Stimulated activated CD4-positive, alpha-beta T cell treated with anti-CD3 and anti-CD28 coated beads, Interleukin-1b, Interleukin-23, amount 100 ng/mL, for 1 hour (primary cell): ENCODE measurements at places on chromosomes 11 and 22.

DNA sequence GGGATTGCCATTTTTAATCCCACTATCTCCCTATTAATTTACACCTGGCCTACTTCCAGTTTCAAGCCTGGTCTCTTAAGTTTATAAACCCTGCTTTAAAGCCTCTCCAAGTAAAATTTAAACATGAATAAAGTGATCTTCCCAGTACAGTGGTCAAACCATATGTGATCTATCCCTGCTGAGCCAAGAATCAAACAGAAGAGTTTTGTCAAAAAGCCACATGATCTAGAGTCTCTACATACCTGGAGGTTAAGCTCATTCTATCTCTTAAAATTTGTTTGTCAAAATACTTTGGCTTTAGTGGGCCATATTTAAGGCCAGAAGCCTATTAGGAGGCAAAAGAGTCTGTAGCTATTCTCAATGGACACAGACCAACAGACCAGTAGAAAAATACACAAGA is 42.9 kb upstream of the DDI1 start:
- no peak for DNase-seq

DNA sequence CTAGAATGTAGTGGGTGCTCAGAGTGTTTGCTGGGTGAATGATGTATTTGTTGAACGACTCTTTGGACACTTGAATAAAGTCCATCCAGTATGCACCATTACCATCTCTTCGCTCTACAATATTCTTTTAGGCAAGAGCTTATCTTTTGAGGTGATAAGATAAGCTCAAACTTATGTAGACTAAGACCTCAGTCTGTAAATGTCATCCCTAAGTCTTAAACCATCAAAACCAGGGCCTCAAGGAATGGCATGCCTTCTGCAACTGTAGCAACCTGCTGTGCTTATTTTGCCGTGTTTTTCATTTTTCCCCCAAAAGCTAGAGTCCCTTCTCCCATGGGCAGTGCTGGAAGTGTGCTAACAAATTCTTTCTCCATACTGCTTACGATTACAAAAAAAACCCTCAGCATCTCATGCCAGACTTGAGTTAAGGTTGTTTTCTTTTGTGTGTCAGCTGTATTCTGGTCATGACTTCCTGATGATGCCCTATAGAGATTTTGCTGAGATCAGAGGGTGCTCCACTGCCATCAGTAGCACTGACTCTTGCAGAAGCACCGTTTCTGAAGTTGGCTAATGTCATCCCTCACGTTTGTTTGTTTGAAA is 27.8 kb downstream of the LIMK2 start:
- DNase-seq = no peak

DNA sequence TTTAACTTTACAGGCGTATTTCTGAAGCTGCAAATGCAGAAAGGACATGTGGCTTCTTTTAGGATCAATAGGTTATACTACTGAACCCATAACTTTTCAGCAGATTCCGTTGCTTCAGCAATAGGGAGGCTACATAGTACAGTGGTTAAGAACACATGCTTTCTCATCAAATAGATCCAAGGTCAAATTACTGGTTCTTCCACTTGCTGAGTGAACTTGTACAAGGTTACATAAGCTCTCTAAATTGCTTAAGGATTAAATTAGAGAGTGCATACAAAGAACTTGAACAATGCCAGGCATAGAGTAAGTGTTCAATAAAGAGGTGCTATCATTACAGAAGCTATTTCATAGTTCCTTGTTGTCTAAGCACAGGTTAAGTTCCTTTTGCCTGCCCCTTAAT is 129.6 kb downstream of the BARX2 start:
- DNase-seq = no peak

GRCh38 chr22:40547729-40548143 is 88.8 kb downstream of the MRTFA start:
- DNase-seq = no peak

GRCh38 chr11:124749912-124750311 is 2.1 kb downstream of the VSIG2 start:
- no peak for DNase-seq

- DNase-seq = no peak
These were observed 113.2 kb downstream of the FANCF start for GRCh38 chr11:22512457-22512856.

GRCh38 chr11:118215262-118215661 is 9.5 kb downstream of the JAML start:
- no peak for DNase-seq

GRCh38 chr11:2779981-2780849 is 80.4 kb upstream of the KCNQ1OT1 start:
- DNase-seq = no peak

DNA sequence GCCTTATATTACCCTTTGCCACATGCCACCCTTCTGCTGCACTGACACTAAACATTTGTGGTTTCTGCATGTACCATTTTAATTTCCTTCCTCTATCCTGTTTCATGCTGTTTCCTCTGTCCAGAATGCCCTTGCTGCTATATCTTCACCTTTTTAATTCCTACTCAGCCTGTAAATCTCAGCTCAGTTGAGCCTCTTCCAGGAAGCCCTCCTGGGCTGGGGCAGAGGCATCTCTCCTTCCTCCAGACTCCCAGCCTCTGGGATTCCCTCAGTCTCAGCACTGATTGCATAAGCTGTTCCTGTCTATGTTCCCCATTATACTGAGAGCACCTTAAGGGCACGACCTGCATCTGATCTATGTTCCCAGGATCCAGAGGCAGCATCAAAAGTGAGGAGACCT is 98.7 kb downstream of the RNF169 start:
- no peak for DNase-seq

DNA sequence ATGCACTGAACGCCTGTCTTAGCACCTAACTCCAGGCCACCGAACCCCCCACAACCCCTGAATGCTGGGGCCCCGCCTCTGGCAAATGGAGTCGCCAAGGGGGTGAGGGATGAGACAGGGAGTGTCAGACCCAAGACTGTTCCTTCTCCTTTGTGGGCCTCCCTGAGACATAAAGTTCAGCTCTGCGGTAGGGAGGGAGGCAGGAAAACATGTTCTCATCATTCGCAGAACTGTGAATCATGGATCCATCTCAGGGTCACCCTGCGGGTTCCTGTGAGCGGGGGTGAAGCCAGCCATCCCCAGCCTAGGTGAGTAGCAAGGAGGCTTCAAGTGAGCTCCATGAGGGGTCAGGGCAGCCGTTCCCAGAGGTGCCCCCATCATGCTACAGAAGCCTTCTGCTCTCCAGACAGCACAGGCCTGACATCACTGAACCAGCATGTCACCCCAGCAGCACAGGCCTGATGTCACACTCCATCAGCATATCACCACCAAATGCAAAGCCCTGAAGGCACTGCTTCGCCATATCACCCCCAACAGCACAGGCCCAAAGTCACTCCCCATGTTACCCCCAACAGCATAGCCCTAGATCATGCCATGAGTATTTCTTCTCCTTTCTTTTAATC is 27.2 kb downstream of the TMPRSS6 start:
- DNase-seq = no peak

GRCh38 chr11:10567446-10567845 is 1.0 kb downstream of the LYVE1 start:
- DNase-seq = no peak

DNA sequence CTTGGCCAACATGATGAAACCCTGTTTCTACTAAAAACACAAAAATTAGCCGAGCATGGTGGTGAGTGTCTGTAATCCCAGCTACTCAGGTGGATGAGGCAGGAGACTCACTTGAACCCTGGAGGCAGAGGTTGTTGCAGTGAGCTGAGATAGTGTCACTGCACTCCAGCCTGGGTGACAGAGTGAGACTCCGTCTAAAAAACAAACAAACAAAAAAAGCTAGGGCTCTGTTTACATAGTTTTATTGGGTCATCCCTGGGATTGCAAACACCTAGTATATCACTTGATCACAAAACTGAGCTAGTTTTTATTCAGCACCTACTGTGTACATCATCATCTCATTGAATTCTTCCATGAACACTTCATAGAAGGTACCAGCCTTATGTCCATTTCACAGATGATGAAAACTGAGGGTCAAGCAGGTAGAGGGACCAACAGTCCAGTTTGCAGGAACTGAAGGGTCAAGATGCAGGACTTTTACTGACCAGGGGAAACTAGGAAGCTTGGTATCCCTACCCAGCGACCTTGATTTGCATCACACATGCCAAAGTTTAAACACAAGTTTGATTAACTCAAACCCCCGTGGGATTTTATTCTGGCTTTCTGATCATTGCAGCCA is 9.2 kb upstream of the MRTFA start:
- no peak for DNase-seq

GRCh38 chr22:38346506-38346905 is 29.3 kb upstream of the CSNK1E start:
- DNase-seq = no peak

GRCh38 chr11:4092026-4092425 is 2.6 kb upstream of the RRM1 start:
- DNase-seq = no peak

DNA sequence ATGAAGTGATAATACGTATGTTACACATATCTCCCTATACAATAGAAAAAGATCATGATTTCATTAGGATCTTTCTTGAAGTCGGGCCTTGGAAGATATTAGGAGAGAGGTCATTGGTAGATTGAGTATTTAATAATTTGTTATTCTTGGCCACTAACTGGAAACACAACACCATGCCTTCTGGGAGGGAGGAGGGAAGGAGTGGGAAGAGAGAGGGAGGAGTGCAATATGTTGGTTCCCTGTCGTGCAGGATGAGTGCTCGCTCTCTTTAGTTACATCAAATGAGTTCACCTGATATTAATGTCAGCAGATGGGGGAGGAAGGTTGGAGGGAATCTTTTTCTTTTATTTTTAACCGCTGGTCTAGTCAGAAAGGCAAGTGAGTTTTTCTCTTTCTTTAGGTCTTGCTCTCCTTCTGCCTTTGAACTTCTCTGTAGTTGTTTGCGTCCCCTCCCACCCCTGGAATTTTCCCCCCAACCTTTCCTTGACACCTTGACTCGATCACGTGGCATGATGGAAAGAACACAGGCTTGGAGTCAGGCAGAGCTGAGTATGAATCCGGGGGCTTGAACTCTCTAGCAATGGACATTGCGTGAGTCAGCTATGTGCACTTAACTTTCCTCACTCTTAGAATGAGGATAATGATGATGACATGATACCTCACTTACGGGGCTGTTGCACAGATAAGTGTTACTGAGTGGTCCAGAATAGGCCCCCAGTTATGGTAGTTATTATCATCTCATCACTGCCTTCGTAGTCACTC is 6.2 kb downstream of the ADAMTS15 start:
- no peak for DNase-seq

DNA sequence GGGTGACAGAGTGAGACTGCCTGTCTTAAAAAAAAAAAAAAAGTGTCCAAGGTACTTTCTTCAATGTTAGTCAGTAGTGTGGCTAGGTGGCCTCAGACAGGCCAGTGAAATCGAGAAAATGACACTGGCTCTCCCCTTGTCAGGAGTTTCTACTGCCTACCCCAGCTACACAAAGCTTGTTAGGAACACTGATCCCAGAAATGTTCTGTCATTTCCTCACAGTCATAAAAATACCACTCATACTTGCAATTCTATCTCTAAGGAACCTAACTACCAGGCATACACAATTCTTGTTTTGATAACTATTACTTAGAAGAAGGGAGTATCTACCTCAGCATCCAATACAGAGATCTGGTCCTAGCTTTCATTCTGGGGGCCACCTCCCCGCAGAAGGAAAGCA is 31.3 kb downstream of the ATP6V1E1 start:
- no peak for DNase-seq

DNA sequence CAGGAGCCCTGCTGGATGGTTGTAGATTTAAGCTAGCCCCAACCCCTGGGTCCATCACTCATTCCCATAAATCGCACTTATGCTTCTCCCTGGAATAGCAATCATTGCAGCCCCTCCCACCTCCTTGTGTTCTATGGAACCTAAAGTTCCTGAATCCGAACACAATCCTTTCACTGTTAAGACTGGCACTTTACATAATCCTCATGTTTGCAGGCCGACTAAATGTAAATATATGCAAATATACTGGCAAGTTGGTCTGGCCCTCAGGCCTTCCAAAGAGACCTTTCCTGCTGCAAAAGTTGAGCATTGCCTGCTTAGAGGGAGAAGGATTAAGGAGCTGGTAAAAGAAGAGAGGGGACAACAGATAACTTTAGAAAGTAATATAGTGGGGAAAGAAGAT is 892.9 kb downstream of the OPCML start:
- DNase-seq = no peak

GRCh38 chr11:1071571-1072115 is 3.0 kb upstream of the MUC2 start:
- no peak for DNase-seq

DNA sequence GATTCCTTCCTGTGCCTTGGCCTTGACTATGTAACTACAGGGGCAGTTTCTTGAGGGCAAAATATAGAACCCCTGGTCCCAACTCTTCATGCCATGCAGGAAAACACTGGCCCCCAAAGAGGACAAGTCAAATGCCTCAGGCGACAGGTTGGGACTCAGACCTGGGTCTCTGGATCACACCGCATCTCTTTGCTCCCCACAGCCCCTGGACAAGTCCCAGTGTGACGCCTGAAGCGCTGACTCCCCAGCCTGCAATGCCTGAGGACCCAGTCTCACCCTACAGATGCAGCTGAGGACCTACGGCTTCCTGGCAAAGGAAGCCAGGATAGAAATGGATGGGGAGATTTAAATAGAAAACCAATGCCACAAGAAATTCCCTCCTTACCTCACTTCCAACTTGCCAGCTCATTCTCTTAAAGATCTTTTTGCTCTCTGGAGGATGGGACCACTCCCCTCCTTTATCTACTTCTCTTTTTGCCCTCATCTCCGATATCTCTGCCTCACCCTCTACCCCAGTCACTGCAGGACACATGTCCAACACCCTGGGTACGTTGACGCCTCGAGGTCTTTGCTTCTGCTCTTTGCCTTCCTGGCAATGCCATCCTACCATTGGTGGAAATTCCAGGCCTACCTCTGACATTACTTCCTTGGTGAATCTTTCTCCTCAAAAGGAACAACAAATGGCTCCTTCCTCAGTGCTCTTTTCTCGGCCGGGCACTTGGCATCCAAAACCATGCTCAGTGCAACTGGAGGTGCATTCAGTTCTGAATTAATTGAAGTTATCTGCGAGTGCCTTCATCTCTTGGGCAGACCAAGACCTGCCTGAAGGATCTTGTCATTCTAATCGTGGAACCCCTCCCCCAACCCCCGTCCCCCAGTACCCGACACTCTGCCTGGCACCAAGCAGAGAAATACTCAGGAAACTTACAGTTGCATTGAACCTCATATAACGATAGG is 2.0 kb upstream of the PRDM11 start:
- no peak for DNase-seq

DNA sequence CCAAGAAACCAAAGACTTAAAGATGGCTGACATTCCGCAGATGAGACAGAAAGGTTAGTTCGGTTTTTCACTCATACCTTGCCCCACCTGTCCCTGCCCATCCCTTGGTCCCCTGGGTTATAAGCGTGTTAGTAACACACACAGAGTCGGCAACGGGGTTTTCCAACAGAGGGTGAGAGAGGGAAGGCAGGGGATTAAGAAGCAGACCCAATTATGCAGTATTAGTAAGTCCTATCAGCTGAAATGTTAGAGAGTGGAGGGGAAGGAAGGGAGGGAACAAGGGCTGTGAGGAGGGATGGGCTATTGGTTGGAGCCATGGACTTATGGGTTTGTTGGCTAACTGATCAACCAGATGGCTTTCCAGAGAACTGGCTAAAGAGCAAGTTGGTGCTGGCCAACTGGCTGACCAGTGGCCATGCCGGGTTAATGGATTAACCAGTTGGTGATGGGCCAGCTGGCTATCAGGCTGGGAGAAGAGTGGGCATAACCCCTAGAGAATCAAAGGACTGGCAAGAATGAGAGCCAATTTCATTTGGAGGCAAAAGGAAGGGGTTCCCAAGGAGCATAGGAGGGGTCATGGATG is 45.5 kb downstream of the NRXN2 start:
- no peak for DNase-seq
